CD4-positive, alpha-beta T cell treated with Interleukin-4 for 4 hours (primary cell): ENCODE measurements at places on chromosomes 11 and 22.

- DNase-seq = no peak
Measured at GRCh38 chr11:123196060-123196714, 1.1 kb upstream of the CLMP start.

GRCh38 chr11:69274531-69275016 is 19.4 kb upstream of the MYEOV start:
- no peak for DNase-seq

DNA sequence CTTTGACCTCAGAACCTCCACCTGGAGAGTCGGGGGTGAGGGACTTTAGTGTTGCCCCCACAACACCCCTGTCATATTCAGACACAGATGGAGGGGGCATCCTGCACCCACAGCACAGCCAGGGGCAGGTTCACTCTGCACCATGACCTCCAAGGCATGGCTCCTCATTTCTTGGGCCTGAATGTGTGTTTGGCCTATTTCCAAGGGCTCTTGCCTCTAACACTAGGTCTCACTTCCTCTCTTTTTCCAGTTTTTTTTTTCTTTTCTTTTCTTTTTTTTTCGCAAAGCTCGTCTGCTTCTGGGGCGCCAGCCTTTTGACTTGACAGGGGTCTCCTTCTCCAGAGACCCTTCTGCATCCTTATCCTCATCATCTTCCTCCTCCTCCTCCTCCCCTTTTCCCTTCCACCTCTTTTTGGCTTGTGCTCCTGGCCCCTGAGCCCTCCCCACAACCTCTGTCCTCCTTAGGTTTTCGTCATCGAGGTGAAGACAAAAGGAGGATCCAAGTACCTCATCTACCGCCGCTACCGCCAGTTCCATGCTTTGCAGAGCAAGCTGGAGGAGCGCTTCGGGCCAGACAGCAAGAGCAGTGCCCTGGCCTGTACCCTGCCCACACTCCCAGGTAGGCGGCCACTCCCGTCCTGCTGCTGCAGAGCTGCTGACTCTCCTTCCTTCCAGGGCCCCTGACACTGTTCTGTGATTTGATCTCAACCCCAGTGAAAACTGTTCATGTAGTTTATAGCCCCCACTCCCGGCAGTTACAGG is 3.8 kb downstream of the NCF4 start:
- DNase-seq = no peak

GRCh38 chr11:118168751-118169150 is 7.7 kb downstream of the SCN2B start:
- no peak for DNase-seq

- DNase-seq = no peak
Measured at GRCh38 chr11:7900686-7901085, 30.4 kb downstream of the OR10A6 start.

GRCh38 chr22:30894371-30894740 is 74.2 kb downstream of the MORC2 start:
- DNase-seq = no peak

DNA sequence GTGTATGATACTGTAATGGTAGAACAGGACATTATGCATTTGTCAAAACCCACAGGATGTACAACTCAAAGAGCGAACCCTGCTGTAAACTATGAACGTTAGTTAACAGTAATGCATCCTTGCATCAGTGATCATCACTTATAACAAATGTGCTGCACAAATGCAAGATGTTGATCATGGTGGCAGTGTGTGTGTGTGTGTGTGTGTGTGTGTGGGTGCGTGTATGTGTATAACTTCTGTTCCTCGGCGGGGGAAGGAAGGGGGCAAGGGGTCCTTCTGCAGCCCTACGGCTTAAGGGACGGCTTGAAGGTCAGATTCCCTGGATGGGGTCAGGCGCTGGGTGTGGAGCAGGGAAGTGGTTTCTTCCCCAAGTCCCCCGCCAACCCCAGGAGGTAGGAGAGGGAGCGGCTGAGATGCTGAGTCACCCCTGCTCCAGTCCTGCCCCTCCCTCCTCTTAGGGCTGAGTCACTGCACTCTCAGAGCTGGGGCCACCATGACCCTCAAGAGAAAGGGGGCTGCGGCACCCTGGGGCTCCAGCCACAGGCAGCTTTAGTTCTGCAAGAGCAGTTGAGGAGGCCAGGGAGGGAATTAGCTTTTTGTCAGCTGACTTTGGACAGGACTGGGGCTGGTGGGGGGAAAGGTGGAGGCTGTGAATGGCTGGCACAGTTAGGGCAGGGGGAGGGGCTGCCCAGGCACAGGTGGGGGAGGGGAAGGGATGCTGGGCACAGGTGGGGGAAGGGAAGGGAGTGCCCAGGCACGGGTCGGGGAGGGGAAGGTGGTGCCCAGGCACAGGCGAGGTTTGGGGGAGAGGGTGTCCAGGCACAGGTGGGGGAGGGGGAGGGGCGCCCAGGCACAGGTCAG is 8.8 kb upstream of the CTSD start:
- peak; percentile 65 for DNase-seq

GRCh38 chr22:35638410-35638809 is 9.8 kb upstream of the APOL6 start:
- no peak for DNase-seq

DNA sequence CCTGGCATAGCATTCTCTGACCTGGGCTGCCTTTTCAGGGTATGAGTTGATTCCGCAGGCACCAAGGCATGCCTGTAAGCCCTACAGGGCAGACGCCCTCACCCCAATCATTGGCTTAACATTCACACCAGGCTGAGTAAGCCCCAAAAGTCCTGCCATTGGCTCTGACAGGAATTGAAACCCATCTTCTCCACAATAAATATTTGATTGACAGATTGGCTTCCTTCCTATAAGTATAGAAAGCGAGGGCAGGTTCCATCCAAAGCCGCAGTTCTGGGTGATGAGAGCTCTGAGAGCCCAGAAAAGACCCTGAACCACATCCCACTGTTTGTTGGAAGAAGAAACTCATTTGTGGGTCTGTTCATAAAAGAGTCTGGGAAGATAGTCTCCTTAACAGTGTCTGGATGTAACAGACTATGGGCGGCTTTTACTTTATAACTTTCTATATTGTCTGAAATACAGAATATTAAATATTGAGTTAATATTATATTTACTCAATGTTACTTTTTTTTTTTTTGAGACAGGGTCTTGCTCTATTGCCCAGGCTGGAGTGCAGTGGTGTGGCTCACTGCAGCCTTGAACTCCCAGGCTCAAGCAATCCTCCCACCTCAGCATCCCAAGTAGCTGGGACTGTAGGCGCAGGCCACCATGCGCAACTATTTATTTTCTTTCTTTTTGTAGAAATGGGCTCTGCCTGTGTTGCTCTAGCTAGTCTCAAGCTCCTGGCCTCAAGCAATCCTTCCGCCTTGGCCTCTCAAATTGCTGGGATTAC is 46.8 kb downstream of the FAM83F start:
- no peak for DNase-seq

- DNase-seq = no peak
Measured at GRCh38 chr22:23822101-23822671, 16.6 kb downstream of the DERL3 start.

GRCh38 chr22:49753276-49753890 is 74.3 kb downstream of the BRD1 start:
- DNase-seq = no peak

DNA sequence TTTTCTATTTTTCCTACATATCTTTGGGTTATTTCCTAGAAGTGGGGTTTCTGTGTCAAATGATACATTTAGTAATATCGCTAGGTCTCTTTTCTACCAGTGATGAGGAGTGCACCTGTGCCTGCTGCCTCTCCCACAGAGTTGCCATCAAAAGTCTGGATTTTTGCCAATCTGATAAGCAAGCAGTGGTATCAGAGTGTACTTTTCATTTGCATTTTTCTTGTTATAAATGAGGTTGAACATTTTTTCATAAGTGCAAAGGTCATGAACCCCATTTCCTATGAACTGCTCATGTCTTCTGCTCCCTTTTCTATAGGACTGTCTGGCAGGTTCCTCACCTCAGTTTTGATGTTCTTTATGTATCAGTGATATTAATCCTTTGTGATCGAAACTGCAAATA is 1.7 kb downstream of the TRPM5 start:
- peak; percentile 80 for DNase-seq

DNA sequence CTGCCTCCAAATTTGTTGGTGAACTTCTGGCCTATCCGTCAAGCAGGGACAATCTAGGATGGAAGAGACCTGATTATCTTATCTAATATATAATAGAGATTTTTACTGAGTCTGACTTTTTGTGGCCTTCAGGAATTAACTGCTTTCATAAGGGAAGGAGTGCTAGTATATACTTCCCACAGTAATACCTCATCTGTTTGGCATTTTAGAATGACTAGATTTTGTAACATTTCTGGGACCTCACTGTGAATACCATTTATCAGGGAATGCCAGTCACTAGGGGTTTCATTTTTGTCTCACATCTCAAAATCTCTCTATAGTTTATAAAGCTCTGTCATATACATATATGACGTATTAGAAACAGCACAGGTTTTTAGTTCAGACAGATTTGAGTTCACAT is 114.3 kb downstream of the INSC start:
- DNase-seq = no peak

DNA sequence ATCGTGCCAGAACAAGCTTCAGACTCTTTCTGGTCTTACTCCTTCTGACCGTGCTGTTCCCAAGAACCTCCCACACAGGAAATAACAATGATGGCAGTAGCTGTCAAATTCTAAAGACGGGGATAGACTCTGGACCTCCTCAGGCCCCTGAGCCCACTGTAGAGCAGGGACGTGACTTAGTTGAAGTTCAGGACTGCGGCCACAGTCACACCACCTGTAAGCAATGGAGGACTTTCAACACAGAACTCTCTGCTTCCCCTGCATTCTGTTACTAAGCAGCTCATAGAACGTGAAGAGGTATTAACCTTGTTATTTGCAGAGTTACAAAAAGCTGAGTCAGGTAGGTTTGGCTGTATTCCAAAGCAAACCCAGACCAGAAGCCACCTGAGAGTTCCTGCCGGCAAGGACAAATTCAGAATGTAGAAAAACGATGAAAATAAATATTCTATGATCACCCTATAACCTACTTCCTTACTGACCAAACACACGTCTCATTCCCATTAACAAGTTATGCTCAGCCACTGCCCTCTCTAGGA is 12.7 kb downstream of the TMEM45B start:
- DNase-seq = no peak

GRCh38 chr22:20395181-20395906 is 1.4 kb downstream of the ZNF74 start:
- DNase-seq = no peak

- DNase-seq = no peak
Measured at GRCh38 chr22:21051145-21051830, 5.5 kb downstream of the LRRC74B start.
